Activated CD4-positive, CD25-positive, alpha-beta regulatory T cell (primary cell): ENCODE measurements at places on chromosomes 1 and 21.

DNA sequence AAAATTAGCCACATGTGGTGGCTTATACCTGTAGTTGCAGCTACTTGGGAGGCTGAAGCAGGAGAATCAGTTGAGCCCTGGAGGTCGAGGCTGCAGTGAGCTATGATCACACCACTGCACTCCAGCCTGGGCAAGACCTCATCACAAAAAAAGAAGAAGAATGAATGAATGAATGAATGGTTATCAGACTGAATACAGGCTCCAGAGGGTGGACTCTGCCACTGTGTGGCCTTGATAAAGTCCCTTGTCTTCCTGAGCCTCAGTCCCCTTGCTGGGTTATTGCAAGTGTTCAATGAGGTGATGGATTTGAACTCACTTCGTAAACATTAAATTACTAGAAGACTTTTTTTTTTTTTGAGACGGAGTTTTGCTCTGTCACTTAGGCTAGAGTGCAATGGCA lies 24.7 kb downstream of the SHISAL2A start:
- DNase-seq: no peak

- DNase-seq: no peak
These were observed 73.9 kb downstream of the MAST2 start for GRCh38 chr1:45877264-45877663.

DNA sequence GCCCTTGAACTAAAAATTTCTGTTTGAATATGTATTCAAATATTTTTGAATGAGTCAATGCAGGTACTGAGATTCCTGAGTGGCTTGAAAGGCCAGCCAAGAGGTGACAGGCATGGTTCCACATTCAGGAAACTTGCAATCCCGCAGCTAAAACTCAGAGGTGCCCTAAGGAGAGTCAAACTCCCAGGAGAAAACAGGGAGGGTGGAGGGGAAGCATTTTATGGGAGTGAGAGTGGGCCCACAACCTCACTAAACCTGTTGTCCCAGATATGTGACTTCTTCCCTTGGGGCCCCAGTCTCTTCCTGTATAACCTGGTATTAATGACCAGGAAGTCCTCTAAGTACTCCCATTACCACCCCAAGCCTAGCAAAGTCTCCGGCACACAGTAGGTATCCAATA lies 189.6 kb downstream of the PLPP3 start:
- no peak for DNase-seq

DNA sequence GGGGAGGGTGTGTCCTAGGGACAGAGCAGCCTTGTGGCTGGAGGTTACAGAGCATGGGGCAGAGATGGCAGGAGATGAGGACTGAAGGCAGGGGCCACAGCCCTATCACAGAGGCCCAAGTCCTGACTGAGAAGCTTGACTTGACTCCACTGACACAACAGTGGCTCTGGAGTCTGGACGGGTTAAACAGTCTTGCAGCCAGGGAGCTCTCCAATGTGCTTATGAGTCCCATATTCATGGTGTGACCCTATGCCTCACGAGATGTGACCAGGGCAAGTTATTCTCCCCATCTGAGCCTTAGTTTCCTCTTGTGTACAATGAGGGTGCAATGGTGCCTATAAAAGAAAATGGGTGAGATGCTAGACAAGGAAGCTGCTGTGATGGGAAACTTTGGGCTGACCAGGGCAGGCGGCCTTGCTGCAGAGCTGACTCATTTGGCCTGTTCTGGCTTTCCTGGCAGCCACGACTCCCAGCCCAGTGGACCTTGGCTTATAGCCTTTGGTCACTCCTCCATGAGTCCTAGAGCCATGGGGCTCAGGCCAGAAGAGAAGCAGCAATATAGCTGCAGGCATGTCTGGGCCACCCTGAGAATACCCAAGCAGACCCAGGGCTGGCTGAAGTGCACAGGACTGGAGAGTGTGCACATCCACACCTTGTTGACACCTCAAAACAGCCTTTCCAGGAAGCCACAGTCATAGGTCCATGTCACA lies 2.8 kb upstream of the TTC22 start:
- no peak for DNase-seq

DNA sequence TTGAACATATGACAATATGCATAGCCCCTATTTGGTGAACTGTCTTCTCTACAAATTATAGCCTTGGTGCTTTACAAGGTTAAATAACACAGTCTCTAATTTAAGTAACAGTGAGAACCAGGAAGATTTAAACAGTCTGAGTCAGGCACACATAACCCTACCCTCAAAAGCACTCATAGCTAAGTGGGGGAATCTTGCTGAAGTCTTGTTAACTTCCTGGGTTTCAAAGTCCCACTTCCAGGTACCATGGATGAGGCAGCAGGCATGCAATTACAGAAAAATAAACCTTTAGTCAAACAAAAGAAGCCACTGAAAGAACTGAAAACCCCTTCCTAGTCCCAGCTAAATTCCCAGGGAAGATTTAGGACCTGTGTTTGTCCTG lies 147.6 kb downstream of the PBX1 start:
- DNase-seq: no peak
